CD4-positive, alpha-beta T cell treated with Interleukin-21 for 1 hour (primary cell): ENCODE measurements at places on chromosomes 3 and 15.

DNA sequence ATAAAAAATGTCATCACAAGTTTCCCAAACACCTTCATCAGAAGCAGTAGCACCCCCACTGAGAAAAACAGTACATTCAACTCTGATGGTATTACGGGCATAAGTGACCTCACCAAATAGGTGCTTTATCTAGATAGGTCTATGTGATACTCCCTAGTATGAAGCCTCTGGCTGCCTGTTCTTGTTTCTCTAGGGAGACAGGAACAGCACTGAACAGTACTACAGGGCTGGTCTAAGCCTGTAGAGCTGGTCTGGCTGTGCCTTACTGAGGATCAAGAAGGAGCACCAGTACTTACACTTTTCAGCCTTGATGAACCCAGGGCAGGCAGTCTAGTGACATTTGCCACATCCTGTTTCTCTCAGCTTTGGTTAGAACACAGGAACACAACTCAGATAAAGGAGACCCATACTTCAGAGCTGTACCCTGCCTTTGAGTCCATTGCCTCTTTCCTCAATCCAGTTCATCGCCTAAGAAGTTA lies 35.9 kb downstream of the OXNAD1 start:
- peak; percentile 77 for DNase-seq

DNA sequence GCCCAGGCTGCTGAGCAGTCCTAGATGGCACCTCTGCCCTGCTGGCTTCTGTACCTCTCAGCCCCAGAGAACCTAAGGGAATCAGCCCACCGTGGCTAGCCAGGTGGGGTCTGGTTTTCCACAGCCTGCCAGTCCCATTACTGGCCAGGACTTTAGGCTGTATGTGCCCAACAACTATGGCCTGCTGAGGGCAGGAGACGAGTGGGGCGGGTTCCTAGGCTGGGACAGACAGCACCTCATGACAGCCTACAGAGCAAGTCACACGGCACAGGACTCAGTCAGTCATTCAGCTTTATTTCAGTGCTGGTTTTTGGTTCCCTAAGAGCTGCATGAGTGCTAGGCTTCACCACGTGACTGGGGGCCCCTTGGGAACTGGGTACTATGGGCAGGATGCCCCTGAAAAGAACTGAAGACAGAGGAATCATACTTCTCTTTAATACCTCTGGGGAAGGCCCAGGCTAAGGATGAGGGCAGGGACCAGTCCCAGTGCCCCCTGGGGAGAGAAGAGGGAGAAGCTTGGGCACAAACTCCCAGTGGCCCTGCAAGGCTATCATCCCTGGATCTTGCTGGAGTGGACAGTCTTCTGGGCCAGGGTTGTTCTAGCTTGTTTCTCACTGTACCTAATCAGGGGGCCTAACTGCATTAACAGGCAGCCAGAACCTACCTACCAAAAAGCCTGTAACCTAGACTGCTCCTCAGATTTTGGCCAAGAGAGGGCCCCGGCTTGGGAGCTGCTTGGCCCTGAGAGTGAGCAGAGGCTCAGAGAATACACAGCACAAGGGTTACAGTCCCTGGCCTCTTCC lies 14.8 kb downstream of the CLK3 start:
- no peak for DNase-seq

GRCh38 chr3:127307112-127307835 lies 19.4 kb upstream of the PRR20G start:
- no peak for DNase-seq

GRCh38 chr15:80367094-80367493 lies 37.1 kb upstream of the ARNT2 start:
- DNase-seq: no peak

DNA sequence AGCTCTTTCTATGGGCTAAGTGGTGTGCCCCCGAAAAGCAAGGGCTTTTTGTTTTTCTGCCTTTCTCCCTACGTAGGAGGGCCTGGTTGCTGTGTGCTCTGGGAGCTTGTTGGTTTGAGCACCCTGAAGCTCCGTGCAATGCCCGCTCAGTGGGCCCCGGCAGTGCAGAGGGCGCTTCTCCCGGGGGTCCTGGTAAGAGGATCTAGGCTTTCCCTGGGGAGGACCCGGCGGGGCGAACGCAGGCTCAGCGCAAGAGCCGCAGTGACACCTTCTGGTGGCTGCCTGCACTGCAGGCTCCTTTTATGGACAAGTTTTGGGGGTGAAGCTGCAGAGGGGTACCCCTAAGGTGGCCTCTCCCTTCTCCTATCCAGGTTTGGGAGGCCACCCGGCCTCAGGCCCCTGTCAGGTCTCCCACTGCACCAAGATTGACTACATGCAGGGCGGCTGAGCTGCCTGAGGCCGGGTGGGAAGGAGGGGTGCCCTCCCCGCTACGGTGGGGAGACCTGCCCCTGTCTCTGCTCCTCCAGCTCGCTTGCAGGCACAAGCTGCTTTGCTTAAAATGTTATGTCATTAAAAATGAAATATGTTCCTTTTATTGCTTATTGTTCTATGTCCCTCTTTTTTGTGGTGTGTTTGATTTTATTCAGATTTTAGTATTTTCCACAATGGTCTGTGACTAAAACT lies 387.9 kb downstream of the GABRG3 start:
- no peak for DNase-seq

GRCh38 chr15:85504749-85505676 lies 124.6 kb downstream of the AKAP13 start:
- peak; percentile 60 for DNase-seq

DNA sequence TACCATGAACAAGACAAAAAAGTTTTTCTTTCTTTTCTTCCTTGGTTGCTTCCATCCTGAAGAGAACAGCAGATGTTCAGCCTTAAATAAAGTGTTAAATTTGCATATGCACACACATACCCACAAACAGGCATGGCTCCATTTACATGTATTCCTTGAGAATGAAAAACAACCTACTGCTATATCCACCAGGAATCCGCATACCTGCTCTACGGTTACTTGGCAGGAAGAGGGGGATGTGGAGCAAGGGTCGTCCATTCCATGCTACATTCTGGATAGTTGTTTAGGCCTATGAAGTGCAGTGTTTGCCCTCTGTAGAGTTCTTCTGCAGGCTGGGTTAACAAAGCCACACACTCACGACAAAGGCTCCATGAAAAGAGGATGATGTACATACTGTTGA lies 322.8 kb downstream of the KCNH8 start:
- DNase-seq: no peak

- DNase-seq: peak; percentile 39
Measured at GRCh38 chr3:11641683-11642430, 1.9 kb downstream of the VGLL4 start.

- DNase-seq: no peak
Measured at GRCh38 chr15:80250614-80251427, 1.2 kb downstream of the CTXND1 start.

GRCh38 chr3:177842743-177843734 lies 645.8 kb upstream of the TBL1XR1 start:
- DNase-seq: no peak

DNA sequence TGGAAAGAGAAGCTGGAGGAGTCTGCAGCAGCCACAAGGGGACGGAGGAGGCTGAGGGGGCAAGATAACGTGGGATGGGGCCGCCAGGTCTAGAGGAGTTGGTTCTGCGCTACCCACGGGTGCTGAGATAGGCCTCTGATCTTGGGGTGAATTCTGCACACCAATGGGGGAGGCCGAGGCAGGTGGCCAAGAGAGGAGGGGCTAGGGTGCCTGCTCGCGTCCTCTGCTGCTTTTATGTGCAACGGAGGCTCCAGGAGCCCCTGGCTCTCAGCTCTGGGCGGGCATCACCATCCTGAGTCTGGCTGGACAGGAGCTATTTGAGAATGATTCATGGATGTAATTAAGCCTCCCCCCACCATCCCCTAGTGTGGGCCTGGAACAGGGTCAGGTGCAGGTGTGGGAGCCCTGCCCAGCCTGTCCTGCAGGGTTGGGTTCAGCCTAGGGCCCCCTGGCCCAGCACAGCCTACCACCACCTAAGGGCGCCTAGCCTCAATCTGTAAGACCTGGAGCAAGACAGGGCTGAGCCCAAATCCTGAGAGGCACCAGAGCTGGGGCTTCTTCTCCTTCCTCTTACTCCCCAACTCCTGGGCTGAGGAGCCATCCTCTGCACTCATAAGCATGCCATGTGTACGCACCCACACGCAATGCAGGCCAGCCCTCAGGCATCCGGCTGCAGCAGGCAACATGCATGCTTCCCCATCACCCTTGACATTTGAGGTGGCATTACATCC lies 32.3 kb upstream of the SEMA3F start:
- no peak for DNase-seq

DNA sequence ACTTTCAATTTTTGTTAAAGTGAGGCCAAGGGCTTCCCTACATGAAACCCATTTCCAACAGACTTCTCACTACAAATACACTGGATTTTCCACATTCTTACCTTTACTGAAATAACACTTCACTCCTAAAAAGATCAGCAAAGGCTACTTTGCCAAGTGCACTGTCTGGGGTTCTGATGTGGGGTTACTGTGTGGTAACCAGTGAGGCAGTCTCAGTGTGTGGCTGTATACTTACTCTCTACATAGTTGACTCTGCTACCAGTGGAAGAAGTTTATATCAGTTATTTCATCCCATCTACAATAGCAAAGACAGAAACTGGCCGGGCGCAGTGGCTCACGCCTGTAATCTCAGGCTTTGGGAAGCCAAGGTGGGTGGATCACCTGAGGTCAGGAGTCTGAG lies 5.6 kb downstream of the WDR82 start:
- peak; percentile 32 for DNase-seq

DNA sequence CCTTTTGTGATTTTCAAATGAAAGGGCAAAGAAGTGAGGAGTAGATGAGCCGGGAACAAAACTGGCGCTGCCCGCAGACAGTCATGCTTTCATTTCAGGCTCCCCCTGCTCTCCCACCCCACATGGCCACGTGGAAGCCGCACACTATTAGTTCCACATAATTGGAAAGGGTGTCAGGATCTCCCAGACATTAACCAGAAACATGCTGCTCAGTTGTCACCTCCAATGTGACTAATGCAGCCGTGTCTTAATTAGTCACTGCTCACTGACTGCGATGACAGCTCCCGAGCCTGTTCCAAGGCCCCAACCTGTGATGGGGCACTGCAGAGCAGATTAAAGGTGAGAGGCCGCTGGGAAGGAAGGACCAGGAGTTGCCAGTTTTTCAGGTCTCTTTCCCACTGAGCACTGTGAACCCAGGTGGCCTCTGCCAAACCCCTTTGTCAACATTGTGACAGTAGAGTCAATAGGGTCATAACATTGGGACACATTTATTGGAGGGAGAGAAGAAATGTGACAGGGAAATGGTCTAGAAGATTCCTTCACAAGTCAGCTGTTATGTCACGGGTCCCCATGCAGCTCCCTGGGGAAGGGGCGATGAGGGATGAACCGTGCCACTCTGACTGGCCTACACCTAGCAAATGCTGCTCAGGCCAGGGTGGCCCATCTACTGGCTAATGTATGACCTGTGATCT lies 38.6 kb upstream of the SFMBT1 start:
- no peak for DNase-seq
